Right cardiac atrium (tissue), 5 donors: ENCODE measurements at places on chromosomes 1 and 21. TPM values are rescaled to one million over a fixed set of nuclear protein-coding genes. Genes with fewer than 3 reads are reported as not detected.

- no peak for DNase-seq
These were observed 162.8 kb upstream of the IVNS1ABP start for GRCh38 chr1:185479796-185480195.

PTGFR gene
- total RNA-seq: 1.7 TPM

RCSD1 gene
- total RNA-seq: 61.5 TPM

- DNase-seq: peak; percentile 62
These were observed 34.0 kb downstream of the FOXO6 start for GRCh38 chr1:41394959-41395956.

PIK3CD gene
- total RNA-seq: 5.9 TPM

HEYL gene
- 25.9 TPM for total RNA-seq

- no peak for DNase-seq
These were observed 45.6 kb upstream of the RAB4A start for GRCh38 chr1:229225331-229225782.

DNA sequence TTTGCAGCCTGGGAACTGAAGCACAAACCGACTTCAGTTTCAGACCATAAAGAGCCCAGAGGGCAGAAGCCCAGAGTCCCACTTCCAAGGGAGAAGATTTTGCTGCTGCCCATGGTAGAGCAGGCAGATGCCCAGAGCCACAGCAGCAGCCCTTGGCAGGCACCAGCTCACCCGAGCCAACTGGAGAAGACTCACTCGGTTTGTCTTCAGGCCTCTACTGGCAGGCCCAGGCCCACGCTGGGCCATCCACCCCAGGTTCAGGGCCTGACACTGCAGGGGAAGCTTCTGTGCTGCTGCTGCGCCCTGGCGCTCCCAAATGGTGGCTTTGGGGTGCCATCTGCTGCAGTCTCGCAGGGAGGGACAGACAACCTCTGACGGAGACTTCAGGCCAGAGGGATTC is 33.3 kb downstream of the SLC66A1 start:
- peak; percentile 24 for DNase-seq

PLA2G2E gene
- total RNA-seq: not detected

DNA sequence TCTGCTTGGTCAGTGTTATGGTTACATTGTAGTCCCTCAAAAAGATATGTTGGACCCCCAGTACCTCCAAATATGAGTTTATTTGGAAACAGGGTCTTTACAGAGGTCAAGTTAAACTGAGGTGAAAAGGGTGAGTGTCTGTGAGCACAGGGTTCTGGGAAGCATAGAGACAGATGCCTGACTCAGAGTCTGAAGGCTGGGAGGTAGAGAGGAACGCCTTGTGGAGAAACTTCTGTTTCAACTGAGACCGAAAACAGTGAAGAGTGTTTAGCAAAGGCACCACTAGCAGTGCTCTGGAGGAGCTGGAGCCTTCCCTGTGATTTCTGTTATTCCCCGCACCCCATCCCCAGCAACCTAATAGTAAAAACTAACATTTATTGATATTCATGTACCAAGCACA is 65.2 kb upstream of the LRRC8D start:
- no peak for DNase-seq

C8A gene
- total RNA-seq: not detected

GRCh38 chr1:79847700-79848099 is 841.2 kb upstream of the ADGRL4 start:
- DNase-seq: peak; percentile 14

DNA sequence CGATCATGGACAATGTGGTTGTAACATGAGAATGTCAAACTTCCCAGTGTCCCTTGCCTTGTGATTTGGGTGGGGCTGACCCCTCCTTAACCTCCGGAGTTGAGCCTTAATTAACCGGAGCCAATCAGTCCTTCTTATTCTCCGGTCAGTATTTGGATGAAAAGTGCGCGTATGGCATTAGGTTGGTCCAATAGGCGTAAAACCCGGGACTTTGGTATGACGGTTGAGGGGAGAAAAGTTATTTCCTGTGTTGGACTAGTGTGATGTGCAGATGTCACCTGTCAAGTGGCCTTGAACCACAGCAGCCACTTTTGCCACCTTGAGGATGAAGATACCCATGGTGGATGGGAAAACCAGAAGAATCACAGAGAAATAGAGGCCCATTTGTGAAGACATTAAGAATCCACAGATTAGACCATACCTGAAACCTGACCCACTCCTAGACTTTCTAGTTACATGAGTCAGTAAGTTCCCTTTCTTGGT is 5.1 kb downstream of the PAFAH2 start:
- no peak for DNase-seq

GRCh38 chr1:91611483-91611917 is 110.8 kb downstream of the CDC7 start:
- DNase-seq: no peak

DNA sequence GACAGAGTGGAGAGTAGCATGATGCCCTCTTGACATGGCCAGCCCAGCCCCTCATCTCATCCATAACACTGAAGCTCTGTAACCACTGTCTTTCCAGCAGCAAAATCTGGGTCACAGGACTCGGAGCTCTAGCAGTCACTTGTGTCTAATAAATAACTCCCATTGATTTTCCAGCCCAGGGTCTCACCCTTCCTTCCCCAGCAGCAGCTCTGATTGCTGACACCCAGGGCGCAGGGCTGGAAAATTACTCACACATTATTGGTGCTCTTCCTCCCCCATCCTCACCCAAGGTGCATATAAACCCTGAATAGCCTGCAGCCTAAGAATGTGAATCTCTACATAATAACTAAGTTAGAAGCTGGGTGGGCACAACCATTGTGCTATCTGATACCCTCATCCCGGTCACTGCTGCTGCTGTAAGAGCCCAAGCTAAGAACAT is 21.1 kb upstream of the OR10J5 start:
- no peak for DNase-seq

DNA sequence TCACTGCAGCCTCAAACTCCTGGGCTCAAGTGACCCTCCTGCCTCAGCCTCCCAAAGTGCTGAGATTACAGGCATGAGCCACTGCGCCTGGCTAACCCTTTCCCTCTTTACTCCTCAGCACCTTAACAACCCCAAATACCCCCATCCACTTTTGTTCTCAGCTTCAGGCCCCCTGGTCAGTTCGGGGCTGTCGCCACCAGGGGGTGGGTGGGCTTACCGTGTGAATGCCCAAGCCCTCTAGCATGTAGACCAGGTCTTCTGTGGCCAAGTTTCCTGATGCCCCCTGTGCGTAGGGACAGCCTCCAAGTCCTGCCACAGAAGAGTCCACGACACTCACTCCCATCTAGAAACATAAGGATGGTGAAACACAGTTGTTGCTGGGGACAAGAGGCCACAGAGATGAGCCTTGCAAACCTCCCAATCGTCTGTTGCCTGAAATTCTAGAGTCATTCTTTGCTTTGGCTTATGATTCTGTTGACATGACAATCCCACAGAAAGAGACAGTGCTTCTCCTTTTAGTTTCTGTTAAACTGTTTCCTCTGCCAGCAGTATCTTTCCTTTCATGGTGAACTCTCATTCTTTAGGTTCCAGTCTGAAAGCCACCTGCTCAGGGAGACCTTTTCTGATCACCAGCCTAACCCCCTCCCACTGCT is 3.8 kb upstream of the GALE start:
- no peak for DNase-seq

PPP1R15B gene
- 20.0 TPM for total RNA-seq

DNA sequence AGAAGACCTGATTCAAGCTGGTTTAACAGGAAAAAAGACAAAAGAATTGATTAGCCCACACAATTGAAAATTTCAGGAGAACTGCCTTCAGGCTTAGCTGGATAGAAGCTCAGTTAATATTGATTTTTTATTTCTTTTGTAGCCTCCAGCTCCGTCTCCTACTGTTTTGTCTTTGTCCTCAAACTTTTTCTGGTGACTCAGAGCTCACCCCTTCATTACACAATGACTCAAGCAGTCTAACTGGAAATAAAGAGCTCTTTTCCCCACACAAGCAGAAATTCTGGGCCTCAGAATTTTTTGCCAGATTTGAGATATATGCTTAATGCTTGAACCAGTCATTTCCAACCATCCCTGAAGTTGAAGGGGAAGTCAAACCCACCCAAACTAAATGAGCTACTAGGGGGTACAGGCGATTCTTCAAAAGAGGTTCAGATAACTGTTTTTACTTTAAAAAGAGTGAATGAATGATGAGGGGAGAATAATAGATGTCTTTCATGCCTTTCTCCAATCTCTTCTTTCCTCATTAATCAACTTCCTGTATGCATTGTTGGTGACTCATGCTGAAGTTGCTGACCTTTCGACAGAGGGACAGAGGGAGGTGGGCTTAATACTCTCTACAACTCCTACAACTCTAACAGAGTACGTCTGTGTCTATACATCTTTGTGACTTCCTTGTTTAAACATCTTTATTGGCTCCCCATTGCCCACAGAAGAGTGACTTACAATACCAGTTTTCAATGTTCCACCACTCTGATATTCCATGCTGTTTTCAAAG is 6.2 kb upstream of the ACP6 start:
- no peak for DNase-seq

DNA sequence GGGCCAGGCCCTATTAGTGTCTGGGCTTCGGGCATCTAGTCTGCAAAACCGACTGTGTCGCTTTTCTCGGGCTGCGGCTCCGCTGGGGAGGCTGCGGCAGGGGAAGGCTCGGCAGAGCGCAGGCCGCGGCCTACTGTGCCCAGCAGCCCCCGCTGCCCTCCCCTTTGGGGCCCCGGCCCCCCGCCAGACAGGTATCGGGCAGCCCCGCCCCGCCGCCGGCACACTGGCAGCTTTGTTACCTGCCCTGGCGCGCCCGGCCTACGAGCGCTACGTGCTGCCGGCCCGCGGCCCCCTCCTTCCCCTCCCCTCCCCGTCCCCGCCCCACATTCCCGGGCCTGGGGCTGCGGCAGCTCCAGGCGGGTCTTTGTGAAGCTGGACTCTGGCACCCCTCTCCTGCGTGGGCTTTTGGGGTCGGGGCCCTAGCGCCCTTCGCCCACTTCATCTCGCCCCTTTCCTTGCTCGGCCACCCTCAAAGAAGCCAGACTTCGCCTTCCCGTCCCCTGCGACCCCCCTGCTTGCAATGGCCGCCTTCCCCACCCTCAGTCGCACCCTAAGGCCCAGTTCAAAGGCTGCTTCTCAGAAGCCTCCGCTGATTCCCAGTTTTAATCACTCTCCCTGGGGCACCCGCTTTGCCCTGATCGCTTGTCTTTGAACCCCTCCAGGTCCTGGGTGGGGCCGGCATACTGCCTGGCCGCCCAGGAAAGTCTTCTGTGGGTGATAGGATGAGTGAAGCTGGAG is 48.9 kb upstream of the SLC2A1 start:
- DNase-seq: no peak

DNA sequence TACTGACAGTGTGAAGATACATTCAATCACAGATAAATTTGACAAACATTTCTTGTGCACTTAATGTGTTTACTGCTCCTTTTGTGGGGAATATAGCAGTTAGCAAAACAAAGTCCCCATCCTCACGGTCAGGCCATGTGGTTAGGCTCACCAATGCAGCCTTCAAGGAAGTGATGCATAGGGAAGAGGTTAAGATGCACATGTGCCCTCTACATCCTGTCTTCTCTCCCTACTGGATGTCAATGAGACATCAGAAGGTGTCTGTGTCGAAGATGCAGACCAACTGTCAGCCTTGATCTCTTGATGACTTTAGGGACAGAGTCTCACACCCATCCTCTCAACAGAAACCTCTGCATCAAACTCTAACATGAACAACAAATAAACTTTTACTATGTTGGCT is 78.7 kb downstream of the FH start:
- DNase-seq: no peak

- no peak for DNase-seq
These were observed 17.6 kb downstream of the RIT1 start for GRCh38 chr1:155893389-155894142.

GRCh38 chr1:224632381-224632871 is 16.3 kb downstream of the CNIH3 start:
- no peak for DNase-seq

KCNT2 gene
- total RNA-seq: 4.1 TPM

- DNase-seq: peak; percentile 62
These were observed 1.2 kb downstream of the SH2D5 start for GRCh38 chr1:20731057-20731991.

OR2G2 gene
- total RNA-seq: not detected

OPRD1 gene
- not detected for total RNA-seq

YOD1 gene
- 5.0 TPM for total RNA-seq

- DNase-seq: no peak
These were observed 134.3 kb upstream of the ATP1B1 start for GRCh38 chr1:168972225-168972624.

DNA sequence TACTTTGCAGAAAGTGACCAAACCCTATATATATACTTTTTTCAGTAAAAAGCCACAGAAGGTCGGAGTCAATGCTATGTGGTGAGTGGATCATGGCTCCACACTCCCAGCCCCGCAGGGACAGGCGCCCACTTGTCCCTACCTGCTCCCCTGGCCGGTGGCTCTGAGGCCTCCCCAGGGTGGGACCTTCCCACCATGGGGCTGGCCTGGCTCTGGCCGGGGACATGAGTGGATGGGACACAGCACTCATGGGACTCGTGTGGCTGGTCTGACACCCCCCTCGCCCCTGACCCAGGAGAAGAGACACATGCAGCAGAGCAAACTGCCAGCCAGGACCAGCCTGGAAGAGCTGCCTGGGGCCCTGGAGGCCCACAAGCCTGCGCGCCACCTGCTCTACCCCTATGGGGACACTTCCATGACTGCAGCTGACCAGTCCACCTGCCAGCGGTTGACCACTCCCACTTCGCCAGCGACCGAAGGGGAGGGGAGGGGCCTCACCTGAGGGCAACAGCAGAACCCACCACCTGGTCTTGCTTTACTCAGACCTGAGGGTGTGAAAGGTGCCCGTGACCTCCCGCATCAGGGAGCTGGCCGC is 2.2 kb downstream of the SPATC1L start:
- DNase-seq: no peak

DNA sequence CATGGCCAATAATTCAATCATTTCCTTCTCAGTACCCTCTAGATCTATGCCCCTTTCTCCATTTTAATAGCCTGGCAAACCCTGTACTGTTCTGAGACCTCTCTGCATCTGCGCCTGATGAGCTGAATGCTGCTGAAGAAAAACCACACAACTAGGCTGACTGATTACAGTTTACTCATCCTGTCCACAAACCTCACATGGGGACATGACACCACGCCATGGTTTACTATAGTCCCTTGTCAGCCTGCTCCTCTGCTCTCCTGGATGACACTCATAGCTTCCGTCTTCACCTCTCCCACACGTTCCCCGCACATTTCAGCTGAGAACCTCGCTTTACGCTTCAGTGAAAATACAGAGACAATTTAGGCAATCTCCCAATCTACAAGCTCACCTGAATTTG is 59.7 kb downstream of the DESI2 start:
- DNase-seq: no peak

FALEC gene
- total RNA-seq: 0.70 TPM

GRCh38 chr1:35518183-35518582 is 39.0 kb downstream of the KIAA0319L start:
- no peak for DNase-seq

GRCh38 chr1:217919683-217920388 is 288.7 kb downstream of the SPATA17 start:
- peak; percentile 7 for DNase-seq

GRCh38 chr1:201783572-201783971 is 45.4 kb upstream of the IPO9 start:
- DNase-seq: no peak

OLFML3 gene
- 32.2 TPM for total RNA-seq

KRTAP13-1 gene
- not detected for total RNA-seq

DNA sequence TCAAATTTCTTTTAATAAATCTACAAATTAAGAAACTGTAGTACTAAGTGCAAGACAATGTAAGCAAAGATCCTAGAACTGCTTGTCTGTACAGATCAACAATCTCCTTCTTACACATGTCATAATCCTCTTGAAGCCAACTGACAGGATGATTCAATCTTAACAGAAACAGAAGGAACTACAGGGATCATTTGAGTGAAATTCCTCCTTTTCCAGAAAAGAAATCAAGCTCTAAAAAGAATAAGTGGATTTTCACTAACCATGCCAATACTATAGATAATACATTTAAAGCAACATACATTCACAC is 53.2 kb downstream of the RAB3GAP2 start:
- no peak for DNase-seq

RGS13 gene
- not detected for total RNA-seq
